ENCODE measurements at places on chromosomes 2 and 18. TPM values are rescaled to one million over a fixed set of nuclear protein-coding genes. Genes with fewer than 3 reads are reported as not detected.
A peak's percentile ranks its signal among the peaks of the same experiment; 100 is the strongest.

GRCh38 chr2:30270166-30270565, 38.8 kb downstream of the LBH start:
- no peak overlapping the region for H3K4me3 ChIP-seq
- no peaks in the 10 kb centered on the region for H3K36me3 ChIP-seq
- peaks cover 5% of the 10 kb centered on the region for H3K4me1 ChIP-seq
- no peak for DNase-seq

Gene ABCB11
- polyA plus RNA-seq, result 0.27 TPM

DNA sequence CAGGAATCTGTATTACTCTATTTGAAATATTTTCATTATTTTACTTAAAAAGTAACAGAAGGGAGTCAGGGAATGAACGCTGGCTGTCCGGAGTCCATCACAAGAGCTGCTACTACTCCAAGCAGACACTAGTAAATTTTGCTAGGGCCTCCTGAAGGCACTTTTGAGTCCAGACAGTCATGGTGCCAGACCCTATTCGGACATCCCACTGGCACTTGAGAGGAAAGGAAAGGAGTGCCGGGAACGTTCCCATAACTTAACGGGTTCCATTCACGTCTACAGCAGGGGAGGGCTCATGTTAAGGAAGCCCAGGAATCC, 563 bp upstream of the GMCL1 start:
- no peaks in the 10 kb centered on the region for H3K27me3 ChIP-seq
- peak overlapping the region; percentile 93 for H3K4me3 ChIP-seq
- DNase-seq, result no peak
- H3K4me1 ChIP-seq, result peaks cover 16% of the 10 kb centered on the region
- peak overlapping the region; percentile 100 for H3K27ac ChIP-seq

DNA sequence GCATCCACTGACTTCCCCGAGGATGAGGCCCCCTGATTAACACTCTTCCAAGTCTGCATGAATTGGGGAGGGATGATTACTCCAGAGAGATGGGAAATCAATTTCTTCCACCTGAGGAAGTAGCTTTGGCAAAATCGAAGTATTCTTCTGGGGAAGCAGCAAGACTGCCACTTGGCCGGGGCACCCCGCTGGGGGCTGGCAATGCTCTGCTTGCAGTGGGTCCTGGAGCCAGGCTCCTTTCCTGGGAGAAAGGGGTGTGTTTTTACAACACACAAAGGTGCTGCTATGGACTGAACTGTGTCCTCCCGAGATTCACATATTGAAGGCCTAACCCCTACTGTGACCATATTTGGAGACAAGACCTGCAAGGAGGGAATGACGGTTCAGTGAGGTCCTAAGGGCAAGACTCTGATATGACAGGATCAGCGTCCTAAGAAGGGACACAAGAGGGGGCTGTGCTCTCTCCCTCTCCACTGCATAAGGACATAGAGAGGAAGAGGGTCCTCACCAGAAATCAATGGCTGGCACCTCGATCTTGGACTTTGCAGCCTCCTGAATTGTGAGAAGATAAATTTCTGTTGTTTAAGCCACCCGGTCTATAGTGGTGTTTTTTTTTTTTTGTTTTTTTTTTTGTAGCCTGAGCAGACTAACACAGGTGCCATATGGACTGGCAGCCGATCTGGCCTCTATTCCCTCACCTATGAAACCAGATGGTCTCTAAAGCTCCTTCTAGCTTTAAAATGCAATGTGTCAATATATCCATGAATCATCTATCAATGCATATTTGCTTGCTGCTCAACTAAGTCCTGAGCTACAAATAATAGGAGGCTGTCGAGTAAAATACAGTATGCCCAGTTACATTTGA, 3.6 kb upstream of the SMARCAL1 start:
- H3K4me1 ChIP-seq, result peaks cover 4% of the 10 kb centered on the region
- peaks cover 16% of the 10 kb centered on the region for H3K27me3 ChIP-seq
- no peak for DNase-seq
- H3K27ac ChIP-seq, result no peak overlapping the region
- no peak overlapping the region for H3K4me3 ChIP-seq
- H3K36me3 ChIP-seq, result no peaks in the 10 kb centered on the region

Gene LOXHD1
- 2.6 TPM for polyA plus RNA-seq

DNA sequence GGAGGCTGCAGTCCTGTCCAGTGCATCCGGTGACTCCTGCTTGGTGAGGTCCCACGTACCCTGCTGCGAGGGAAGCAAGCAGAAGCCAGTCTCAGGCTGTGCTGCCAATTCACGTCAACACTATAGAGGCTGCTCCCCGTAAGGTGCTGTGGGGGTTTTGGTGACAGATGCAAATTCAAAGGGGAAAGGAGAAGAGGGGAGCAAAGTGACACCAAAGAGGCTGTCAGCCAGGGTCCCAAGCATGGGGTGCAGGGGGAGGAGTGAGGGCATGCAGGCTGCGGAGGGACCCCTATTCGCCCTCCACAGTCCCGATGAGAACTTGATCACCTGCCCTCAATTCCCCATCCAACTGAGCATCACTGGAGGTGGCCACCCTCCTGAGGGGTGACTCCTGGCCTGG, 179.4 kb upstream of the HS6ST1 start:
- no peaks in the 10 kb centered on the region for H3K36me3 ChIP-seq
- peaks cover 5% of the 10 kb centered on the region for H3K27me3 ChIP-seq
- no peak for DNase-seq
- H3K4me3 ChIP-seq, result no peak overlapping the region

Measured in muscle of leg (tissue), 16 donors.